ENCODE measurements at places on chromosomes 3 and 15. TPM values are rescaled to one million over a fixed set of nuclear protein-coding genes. Genes with fewer than 3 reads are reported as not detected.

DNA sequence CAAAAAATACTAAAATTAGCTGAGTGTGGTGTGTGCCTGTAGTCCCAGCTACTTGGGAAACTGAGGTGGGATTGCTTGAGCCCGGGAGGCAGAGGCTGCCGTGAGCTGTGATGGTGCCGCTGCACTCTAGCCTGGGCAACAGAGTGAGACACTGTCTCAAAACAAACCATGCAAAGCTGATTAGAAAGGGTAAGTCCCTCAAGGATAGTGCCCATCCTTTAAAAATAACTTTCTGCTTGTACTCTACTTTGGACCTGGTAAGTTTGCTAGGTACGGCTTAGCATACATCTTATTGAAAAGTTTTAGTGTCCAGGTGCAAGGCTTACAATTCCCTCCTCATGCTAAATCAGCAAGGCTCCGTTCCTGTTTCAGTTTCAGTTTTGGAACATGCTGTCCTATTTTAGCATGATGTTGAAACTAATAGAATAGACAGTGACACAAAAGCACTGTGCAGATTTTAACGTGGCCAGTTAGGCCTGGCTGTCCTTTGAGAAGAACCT lies 21.4 kb downstream of the FEM1B start:
- peak; percentile 75 for ATAC-seq

DNA sequence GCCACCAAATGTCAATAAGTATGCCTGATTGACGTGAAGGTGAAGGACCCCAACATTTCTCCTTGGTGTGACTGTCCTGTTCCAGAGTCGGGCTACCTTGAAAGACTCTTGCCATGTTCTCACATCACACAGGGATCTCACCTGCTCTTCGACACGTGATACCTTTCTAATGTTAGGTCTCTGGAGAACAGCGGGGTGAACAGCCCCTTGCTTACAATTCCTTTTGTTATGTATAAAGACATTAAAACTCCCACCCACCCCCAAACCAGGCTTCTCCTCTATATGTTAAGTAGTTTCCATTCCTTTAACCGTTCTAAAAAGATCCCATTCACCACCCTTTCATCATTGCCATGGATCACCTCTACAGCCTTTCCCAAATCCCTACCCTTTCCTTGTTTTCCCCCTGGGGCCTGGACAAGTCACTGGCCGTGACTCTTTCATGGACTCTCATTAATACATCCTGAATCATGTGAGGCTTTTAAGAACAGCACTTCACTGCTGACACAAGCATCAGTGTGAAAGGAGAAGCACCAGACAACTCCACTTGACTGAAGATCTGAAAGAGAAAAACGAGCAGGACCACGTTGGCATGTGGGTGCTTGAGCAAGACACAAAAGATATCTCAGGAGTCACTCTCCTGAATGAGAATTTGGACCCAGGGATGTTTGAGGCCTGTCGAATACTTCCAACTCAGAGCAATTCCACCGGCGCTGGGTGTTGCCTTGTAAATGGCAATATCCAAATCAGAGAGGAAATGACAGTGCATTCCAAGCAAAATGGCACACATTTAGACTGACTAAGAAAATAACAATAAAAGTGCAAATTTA lies 115.0 kb downstream of the FOXP1 start:
- no peak for ATAC-seq

INKA1 gene
- 3.4 TPM for total RNA-seq

DNA sequence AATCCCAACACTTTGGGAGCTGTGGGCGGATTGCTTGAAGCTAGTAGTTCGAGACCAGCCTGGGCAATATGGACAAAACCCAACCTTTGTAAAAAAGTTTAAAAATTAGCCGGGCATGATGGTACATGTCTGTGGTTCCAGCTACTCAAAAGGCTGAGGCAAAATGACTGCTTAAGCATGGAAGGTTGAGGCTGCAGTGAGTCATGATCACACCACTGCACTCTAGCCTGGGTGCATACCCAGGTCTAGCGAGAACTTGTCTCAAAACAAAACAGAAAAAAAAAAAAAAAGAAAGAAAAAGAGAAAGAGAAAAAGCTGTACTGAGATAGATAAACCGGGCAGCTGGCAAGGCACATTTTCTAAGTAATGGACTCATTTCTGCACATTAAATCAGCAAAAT lies 10.6 kb downstream of the ARPP19 start:
- ATAC-seq = no peak

GRCh38 chr3:117774130-117774529 lies 1064.6 kb downstream of the TUSC7 start:
- ATAC-seq = no peak

GRCh38 chr15:27592036-27592760 lies 506.9 kb downstream of the OCA2 start:
- ATAC-seq = no peak

ZNF660 gene
- 2.4 TPM for total RNA-seq

DNA sequence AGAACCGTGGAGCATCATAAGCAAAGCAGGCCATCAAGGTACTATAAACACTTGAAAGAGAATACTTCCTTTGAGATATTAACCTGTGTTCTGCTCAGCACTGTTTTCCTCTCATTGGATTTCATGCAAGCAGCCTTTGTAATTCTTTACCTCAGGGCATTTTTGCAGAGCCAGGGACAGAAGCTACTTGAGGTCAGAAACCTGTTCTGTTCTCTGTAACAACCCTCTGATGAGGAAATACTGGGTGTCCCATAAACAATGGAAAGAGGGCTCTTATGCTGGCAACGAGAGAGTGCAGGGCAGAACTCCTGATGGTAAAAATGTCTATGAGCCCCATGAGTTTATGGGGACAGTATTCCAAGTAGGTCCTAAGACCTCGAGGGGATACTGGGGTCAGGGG lies 66.0 kb downstream of the DCLK3 start:
- no peak for ATAC-seq

GOLGA6L4 gene
- total RNA-seq = 0.94 TPM

ATP1B3 gene
- 94.5 TPM for total RNA-seq

A4GNT gene
- not detected for total RNA-seq

DPPA4 gene
- not detected for total RNA-seq

- ATAC-seq = no peak
Observed at GRCh38 chr3:155737844-155738460, 6.9 kb downstream of the PLCH1 start.

DNA sequence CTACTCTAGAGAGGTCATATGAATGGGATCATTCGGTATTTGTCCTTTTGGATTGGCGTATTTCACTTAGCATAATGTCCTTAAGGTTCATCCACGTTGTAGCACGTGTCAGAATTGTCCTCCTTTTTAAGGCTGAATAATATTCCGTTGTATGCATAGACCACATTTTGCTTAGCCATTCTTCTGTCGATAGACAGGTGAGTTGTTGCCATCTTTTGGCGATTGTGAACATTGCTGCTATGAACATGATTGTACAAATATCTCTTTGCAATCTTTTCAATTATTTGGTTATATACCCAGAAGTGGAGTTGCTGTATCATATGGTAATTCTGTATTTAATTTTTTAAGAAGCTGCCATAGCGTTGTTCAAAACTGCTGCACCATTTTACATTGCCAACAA lies 52.4 kb upstream of the GOLGA8J start:
- no peak for ATAC-seq

CLDN11 gene
- total RNA-seq = 1.9 TPM

RUBCN gene
- 65.0 TPM for total RNA-seq

DNA sequence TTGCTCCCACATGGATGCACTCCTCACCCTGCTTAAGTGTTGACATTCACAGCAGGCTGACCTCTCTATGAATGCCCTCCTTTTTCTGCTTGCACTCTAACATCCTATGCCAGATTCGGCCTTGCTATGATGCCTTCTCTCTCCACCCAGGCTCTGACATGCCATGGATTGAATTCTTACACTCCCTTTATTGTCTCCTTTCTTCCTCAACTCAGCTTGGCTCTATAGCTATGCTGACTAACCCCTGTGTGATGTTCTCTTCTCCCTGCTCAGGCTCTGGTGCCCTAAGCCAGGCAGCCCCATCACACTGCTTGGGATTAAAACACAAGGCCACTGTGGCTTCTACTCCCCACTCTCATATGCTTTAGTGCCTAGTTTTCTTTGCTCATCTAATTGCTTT lies 563.7 kb downstream of the NSUN3 start:
- no peak for ATAC-seq

GRCh38 chr15:39041979-39042495 lies 477.4 kb upstream of the RASGRP1 start:
- ATAC-seq = no peak

CLRN1 gene
- not detected for total RNA-seq

GRCh38 chr3:36900474-36901443 lies 44.1 kb downstream of the TRANK1 start:
- no peak for ATAC-seq

GRCh38 chr3:44029100-44029499 lies 212.6 kb upstream of the TOPAZ1 start:
- no peak for ATAC-seq

DNA sequence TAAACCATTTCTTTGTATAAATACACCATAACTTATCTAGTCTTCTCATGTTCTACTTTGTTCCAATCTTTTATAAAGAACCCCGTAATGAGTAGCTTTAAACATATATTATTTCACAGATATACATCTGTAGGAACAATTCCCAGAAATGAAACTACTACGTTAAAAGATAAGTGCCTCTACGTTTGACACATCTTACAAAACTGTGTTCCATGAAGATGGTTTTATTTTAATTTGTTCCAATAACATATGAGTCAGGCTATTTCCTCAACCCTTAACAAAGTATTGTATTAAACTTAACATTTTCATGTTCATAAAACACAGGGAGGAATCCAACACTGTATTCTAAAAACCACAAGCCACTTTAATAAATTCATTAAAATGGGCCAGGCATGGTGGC lies 52.9 kb downstream of the TRPM7 start:
- no peak for ATAC-seq

- ATAC-seq = no peak
Observed at GRCh38 chr3:55968331-55968730, 481.2 kb upstream of the WNT5A start.

DNA sequence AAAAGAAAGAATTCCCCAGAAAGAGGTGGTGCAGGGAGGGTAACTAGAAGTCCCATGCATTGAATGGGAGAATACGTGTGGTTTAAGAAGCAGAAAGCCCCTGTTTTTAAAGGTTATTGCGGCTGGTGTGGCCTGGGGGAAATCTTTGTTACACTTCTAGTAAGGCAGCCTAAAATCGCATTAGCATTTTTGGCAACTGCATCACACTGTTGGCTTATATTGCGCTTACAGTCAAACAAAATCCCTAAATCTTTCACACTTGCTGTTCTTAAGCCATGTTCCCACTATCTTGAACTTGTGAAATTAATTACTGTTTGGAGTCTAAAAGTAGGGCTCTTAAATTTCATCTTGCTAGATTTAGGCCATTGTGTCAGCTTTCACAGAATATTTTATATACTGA lies 66.0 kb upstream of the GOLIM4 start:
- ATAC-seq = no peak

DNA sequence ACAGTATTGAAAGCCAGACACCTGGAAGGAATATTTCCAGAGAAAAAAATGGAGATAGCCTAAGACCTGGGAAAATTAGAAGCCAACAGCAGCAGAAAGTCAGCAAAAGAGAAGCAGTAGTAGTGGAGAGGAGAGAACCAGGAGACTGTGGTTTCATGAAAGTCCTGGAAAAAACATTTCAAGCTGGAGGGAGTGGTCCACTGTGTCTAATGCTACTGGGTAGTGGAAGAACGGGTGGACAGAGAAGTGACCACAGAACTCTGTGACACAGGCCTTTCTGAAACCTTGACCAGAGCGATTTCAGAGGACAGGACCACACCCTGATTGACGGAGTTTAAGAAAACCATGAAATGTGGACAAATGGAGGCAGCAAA lies 15.3 kb upstream of the SH3BP5 start:
- ATAC-seq = no peak

GRCh38 chr3:124325248-124325647 lies 333.3 kb upstream of the ROPN1 start:
- no peak for ATAC-seq

DNA sequence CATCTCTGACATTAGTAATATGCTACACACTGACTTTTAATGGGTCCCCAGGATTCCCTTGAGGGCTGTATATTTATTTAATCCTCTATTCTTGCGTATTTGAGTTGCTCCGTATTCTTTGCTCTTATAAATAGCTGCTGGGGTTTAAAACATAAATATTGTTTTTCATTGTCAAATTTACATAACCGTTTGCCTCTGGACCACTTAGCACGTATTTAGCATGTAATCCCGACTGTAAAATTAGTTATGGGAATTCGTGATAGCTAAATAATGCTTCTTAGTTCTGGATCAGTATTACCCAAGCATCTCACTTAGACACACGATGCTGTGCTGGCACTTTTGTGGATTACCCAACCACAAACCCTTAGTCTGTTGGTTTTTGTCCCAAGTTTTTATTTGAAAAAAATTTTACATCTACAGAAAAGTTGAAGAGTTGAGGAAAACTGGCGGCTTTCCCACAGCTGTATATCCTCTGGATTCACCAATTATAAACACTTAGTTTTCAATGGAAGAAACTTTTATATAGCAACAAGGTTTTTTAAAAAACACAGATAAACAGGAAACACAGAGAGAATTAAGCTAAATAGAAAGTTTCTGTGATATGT lies 296.8 kb upstream of the TPM1 start:
- no peak for ATAC-seq

- ATAC-seq = no peak
Observed at GRCh38 chr3:66997560-66998112, 471 bp upstream of the KBTBD8 start.

TRPM1 gene
- total RNA-seq = not detected

DNA sequence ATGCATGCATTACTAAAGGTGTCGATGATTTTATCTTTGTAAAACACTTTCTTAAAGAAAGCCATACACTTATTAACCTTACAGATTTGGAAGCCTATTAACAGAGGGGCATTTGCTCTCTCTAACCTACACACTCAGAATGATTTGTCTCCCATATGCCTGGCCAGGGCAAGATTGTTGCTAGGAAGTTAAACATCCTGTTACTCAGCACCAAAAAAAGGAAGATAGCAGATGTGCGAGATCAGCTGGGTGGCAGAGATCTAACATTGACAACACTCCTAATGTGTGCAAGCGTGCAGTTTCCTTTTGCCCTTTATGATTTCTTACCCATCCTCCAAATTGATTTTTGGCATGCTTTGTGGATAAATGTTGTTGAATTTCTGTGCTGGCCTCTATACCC lies 73.9 kb upstream of the TMEM108 start:
- ATAC-seq = no peak

- no peak for ATAC-seq
Observed at GRCh38 chr3:19972054-19972453, 25.2 kb downstream of the RAB5A start.

Measured in gastroesophageal sphincter (tissue), 4 donors.